GM12864 (cell line): ENCODE measurements at places on chromosomes 4 and X.

DNA sequence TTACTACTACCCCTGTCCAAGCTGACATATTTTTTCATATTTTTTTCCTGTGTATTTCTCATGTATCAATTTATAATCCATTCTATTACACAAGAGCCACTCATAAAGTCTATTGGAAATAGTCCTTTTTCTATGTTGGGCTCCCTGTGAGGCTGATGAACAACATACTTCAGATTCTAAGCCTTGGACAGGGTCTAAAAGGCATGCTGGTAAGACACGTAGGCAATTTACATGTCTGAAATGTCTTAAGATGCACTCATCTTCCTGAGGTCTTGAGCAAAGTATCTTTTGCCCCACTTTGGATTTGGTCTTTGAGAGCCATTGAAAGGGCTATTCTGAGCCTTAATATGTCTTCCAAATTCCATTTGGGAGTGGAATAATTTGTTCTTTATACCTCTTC, 31.8 kb downstream of the OCIAD1 start:
- DNase-seq: no peak

DNA sequence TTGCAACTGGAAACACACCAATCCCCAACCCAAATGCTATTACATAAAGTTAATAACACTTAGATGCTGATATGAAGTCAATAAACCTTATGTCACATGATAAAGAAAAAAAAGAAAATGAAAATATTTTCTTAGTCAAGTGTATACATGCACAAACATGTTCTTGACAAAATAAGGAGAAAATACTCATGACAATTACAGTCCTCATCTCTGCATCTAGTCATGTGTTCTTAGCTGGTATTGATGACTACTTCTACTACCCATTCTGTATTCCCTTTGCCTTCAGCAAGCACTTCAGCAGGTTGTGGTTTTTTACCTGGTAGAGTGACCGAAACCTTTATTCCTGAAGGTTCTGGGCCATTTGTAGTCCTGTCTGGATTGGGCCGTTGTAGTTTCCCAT, 24.9 kb downstream of the CXCL8 start:
- no peak for DNase-seq

DNA sequence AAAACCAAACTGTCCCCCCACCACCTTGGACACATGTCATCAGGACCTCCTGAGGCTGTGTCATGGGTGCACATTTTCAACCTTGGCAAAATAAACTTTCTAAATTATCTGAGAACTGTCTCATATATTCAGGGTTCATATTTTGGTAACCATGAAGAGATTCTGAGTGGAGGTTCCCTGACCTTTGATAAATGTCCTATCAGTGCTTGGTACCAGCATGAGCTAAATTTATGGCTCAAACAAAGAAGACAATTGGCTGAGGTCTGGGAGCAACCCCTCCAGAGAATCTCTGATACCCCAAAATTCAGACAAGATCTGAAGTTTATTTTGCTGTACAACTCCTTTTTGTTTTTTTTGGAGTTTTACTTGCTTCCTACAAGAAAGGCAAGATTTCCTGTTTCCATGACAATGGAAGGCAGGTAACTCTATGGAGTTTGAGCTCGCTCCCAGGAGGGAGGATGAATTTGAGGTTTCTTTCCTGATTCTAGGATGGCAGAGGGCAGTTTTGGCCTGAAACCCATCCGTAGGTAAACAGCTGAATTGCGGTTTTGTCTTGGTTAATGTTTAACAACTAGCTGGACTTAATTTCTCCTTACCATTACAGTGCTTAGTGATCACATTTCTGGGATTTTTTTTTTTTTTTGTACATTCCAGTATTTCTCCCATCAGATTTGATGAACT, 14.5 kb downstream of the UGT2B15 start:
- no peak for DNase-seq

GRCh38 chr4:93918856-93919255, 90.3 kb downstream of the ATOH1 start:
- no peak for DNase-seq

- DNase-seq: no peak
Observed at GRCh38 chrX:132044953-132045352, 21.9 kb downstream of the STK26 start.

DNA sequence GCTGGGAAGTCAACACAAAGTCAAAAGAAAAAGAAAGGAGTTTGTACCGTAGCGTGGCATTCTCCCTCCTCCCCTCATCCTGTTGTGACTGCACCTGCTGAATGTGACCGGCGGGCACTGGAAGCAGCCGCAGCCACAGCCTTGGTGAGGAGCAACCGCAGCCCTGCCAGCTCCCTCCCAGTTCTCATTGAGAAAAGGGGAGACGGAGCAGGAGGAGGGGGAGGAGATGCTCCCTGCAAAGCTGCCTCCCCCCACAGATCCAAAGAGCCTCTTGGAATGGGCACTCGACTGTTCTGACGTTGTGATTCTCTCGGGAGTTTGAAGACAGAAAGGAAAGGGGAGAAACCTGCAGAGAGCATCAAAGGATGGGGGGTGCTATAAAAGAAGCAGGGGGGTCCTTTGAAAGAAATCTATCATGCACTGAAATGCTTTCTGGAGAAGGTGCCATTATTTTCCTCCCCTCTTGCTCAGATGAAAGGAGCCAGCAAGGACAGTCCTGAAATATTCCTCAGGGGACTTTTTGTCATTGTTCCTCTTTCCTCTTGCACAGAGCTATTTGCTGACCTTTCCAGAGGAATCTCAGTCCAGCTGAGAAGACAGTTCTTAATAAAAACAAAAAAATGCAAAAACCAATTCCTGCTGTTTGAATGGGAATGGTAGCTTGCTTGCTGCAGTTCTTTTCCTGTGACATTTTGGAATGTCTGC, 429.7 kb downstream of the MAPK10 start:
- no peak for DNase-seq

GRCh38 chrX:6777238-6778002, 242.5 kb upstream of the VCX3A start:
- peak; percentile 10 for DNase-seq

GRCh38 chr4:41454423-41454822, 83.5 kb upstream of the LIMCH1 start:
- DNase-seq: no peak

DNA sequence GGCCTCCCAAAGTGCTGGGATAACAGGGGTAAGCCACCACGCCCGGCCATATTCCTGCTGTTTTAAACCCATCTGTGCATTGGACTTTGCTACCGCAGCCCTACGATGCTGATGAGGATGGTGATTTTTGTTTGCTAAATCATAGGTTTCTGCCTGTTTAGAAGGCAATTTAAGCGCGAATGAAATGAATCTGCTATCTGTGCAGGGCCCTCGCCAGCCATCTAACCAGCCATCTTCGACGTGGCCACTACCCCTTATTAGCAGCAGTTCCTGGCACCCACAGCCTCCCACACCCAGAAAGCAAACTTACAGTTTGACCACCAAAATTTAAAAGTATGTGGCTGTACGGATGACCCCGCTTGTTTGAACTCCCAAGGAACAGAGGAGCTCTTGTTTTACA, 178.5 kb downstream of the SHOX start:
- no peak for DNase-seq

- DNase-seq: no peak
Observed at GRCh38 chr4:176189891-176190795, 5.2 kb downstream of the SPATA4 start.

DNA sequence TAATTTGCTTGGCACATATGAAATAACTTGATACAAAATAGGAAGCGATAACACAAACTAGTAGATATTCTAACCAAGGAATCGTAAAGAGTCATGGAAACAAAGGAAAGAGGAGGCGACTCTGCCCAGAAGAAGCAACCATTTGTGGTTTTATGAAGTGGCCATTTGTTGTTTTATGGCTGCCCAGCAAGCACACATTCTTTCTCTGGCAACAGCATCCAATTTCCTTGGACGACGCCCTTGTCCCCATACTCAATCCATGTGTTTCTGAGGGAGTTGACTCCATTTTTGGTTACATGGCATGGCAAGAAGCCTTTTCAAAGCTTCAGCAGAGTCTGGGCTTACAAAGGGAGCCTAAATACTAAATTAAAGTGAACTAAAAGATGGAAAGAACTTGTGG, 295.1 kb downstream of the INPP4B start:
- DNase-seq: no peak

DNA sequence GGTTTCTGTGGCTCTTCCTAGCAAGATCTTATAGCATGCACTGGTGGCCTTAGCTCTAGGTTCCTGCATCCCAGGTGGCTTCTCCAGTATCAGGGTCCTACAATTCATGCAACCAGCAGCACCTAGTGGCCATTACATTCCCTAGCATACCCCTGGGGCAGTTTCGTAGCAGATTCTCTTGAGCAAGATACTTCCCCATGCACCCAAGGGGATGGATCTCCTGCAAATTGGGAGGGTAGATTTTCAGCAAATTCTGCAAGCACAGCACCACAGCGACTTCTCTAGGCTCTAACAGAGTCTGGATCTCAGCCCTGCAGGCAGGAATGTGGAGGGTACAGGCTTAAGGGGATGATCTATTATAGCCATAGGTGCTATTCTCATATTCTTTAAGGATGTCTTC, 13.1 kb upstream of the SLC9B1 start:
- DNase-seq: no peak

DNA sequence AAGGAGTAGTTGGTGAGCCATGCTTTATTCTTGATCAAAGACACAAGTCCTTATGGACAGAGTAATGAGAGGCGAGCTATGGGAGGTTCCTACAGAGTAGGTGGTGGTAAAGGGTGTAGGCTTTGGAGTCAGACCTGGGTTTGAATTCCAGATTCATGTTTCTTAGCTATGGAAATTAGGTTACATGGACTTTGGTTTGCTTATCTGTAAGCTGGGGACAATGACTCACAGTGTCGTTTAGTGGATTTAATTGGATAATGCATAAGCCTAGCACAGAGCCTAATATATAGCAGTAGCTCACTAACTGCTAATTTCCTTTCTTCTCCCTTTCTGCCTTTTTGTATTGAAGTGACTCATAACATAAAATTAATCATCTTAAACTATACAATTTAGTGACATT, 5.0 kb upstream of the TRPC5 start:
- DNase-seq: no peak

DNA sequence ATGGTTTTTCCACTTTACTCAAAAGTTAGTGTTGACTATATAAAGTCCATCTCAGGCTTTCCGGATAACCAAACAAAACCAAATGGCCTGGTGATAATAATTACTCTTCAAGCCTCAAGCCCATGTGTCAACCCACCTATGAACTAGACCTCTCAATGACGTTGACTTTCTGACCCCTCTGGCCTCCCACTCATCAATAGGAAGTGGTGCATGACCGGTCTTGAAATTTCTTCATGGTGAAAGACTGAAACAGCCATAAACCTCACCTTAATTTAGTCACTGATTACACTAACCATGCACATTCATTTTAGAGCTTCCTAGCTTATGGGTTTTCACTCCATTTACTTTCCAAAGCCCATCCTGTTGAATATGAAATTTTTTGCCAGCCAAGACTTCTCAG, 276.0 kb downstream of the KLHL13 start:
- DNase-seq: no peak
